ENCODE measurements at places on chromosomes 2 and 18.

GRCh38 chr2:101277111-101277510 is 24.4 kb downstream of the CNOT11 start:
- no peak for DNase-seq

DNA sequence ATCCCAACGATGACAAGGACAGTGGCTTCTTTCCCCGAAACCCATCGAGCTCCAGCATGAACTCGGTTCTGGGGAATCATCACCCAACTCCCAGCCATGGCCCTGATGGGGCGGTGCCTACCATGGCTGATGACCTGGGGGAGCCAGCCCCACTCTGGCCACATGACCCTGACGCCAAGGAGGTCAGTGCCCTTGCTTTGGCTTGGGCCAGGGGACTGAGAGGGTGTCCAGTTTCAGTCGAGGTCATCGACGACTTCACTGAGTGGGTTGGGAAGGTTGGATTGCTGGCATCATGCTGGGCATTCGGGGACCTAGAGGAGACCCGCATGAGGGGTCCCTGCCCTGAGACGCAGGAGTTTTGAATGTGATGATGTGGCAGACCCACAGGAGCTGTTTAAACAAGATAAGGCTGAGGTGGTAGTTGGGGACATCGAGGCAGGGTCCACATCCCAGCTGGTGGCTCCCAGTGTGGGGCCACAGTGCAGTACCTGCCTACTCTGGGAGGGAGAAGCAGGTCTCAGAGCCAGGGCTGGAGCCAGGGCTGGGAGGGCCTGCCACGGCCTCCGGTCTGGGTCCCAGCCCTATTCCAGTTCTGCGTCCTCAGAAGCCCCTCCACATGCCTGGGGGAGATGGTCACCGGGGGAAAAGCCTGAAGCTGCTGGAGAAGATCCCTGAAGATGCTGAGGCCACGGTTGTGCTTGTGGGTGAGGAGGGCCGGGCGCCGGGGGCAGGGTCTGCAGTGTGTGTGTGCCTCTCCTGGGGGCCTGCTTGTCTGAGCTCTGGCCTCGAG is 6.0 kb downstream of the SLC4A3 start:
- DNase-seq = peak; percentile 23

GRCh38 chr2:10304458-10305253 is 2.0 kb downstream of the HPCAL1 start:
- DNase-seq = no peak

GRCh38 chr18:9365406-9365805 is 30.8 kb downstream of the TWSG1 start:
- no peak for DNase-seq

DNA sequence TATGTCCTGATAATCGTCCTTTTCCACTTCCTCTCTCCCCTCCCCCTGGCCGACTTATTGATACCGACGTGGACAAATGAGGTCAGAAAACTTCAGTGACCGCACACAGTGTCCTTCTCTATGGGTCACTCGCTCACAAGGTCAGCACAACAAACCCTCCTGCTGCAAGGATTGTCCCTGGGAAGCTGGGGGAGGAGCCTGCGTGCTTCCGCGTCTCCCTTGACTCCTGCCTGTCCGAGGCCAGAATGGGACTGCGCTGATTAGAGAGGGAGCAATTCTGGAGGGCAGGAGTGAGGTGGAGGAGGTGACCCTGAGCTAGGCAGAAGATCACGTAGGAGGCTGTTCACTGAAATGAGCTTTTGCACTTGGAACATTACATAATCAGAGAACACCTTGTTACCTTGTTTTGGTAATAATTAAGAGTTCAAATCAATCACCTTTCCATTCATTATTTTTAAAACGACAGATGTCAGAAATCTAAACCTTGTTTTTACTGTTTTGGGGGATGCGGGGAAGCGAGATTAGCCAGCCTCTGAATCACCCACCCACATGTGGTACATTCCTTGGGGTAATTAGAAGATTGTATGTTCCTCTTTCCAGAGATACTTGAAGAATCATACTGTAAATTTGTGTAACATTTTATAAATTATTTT is 70.6 kb downstream of the CTAGE1 start:
- DNase-seq = no peak

DNA sequence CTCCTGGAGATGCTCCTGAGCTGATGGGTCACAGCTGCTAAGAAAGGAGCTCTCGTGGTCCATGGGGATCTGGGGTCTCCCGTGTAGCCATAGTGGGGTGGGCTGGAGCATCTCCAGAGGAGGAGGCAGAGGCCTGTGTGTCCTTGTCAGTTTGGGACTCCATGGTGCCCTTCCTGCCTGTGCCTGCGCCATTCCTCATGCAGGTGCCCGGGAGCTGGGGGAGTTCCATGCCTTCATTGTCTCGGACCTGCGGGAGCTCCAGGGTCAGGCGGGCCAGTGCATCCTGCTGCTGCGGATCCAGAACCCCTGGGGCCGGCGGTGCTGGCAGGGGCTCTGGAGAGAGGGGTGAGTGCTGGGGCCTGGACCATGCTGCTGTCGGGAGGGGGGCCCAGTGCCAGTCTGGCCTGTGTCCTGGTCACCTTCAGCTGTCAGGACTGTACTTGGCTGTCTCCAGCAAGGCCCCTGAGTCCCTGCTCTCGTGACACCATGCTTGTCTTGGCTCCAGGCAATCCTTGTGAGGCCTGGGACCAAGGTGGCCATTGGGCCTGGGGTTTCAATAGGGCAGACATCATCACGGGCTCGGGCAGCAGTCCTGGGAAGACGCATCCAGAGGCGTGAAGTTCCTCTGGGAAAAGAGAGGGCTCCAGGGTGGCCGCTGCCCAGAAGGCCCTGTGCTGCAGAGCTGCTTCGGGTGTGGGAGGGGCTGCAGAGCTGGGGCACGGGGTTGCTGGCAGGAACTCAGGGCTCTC is 7.3 kb downstream of the CAPN10 start:
- DNase-seq = no peak

GRCh38 chr18:78612318-78612717 is 367.3 kb upstream of the SALL3 start:
- DNase-seq = no peak

DNA sequence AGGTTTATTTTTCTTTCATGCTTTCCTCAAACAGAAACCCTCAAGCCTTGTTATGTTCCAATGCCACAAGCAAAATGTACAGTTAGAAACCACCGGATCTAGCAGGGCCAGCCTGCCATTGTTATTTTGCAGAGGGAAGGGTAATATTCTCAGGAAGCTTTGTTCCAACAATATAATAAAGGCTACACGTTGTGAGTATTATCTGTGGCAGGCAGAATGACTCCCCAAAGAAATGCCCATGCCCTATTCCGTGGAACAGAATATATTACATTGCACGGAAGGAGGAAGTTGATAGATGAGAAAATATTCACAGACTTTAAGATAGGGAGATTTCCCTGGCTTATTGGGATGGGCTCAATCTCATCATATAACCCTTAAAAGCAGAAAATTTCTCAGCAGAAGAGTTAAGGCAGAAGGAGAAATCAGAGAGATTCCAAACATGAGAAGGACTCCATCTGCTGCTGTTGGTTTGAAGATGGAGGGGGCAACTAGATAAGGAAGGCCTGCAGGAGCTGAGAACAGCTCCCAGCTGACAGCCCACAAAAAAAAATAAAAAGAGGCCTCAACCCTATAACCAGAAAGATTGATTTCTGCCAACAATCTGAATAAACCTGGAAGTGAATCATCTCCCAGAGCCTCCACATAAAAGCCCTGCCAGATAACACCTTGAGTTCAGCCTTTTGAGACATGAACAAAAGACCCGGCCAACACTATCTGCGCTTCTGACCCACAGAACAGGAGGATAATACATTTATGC is 466.6 kb downstream of the LPIN1 start:
- no peak for DNase-seq

DNA sequence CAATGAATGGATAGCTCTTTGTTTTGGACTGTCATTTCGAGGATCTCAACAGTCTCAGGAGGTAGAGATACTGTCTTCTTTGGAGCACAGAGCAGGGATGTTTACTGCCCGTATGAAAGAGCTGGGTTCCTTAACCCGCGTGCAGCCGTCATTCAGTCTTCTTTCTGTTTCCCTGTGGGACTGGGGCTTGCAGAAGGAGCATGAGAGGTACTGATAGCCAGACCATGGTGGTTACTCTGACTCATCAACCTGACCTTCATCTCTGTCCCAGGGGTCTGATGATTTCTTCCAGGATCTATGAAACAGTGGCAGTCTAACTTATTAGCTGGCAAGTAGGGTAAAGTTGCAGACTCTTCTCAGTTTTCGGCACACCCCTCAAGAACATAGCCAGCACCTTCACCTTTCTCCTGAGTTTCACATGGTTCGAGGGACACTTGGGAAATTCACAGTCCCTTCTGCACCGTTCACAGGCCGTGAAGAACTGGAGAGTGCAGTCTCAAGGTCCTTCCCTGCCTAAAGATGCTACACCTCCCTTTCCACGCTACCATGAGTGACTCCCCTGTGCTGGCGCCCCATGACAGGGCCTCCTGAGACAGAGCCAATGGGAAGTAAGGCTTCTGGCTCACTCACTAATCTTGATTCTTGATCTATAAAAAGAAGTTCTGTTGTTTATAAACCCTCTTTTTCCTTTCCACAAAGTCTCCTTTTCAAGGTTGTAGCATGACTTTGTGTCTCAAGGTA is 226.2 kb downstream of the MC4R start:
- no peak for DNase-seq

GRCh38 chr2:232321156-232321816 is 57.3 kb upstream of the ALPP start:
- no peak for DNase-seq

DNA sequence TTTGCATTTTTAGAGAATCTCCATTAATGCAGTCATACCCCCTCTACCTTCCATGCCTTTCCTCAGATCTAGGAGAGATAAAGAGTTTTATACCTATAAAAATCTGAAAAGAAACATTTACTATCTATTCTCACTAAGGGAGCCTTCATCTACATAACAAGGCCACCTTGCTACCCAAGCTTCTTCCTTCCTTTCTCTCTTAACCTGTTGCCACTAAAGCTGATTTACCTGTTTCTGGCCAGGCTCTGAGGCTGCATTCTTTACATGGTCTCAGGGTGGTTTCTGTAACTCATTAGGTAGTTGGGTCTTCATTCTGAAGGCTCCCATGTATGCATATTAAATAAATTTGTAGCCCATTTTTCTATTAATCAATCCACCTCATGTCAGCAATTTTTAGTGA is 391.6 kb downstream of the DLGAP1 start:
- DNase-seq = no peak

- no peak for DNase-seq
Observed at GRCh38 chr2:57878866-57879210, 167.8 kb upstream of the VRK2 start.

DNA sequence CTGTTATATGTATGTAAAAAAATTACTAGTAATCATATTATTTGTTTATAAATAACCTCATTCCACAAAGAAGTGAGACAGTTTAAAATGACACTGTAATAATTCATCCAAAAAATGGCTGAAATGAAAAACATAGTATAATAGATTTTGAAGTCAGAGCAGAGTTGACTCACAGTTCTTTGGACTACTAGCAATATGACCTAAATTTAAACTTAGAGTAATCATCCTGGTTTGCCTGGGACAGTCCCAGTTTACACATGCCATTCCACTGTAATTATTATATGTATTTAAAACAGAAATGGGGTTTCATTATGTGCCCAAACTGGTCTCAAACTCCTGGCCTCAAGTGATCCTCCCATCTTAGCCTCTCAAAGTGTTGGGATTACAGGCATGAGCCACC is 48.3 kb downstream of the CCDC88A start:
- DNase-seq = no peak

GRCh38 chr2:213787869-213788268 is 503.6 kb downstream of the SPAG16 start:
- DNase-seq = no peak

DNA sequence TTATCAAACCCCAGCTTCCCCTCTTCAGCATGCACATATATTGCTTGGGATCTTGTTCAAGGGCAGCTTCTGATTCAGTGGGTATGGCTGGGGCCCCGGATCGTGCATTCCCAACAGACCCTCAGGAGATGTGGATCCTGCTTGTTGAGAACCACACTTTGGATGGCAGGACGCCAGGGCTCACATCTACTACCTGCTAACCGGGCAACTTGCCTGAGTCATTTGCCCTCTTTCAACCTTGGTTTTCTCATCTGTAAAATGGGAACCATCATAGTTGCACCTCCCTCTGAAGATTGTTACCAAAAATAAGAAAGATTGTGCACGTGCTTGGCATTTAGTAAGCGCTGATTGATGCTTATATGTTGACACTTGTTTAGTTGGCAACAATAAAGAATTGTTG is 154.6 kb downstream of the ACKR3 start:
- no peak for DNase-seq

GRCh38 chr2:23687214-23687613 is 239.7 kb downstream of the ATAD2B start:
- DNase-seq = no peak

- no peak for DNase-seq
Observed at GRCh38 chr2:27839022-27839618, 51.1 kb downstream of the RBKS start.

DNA sequence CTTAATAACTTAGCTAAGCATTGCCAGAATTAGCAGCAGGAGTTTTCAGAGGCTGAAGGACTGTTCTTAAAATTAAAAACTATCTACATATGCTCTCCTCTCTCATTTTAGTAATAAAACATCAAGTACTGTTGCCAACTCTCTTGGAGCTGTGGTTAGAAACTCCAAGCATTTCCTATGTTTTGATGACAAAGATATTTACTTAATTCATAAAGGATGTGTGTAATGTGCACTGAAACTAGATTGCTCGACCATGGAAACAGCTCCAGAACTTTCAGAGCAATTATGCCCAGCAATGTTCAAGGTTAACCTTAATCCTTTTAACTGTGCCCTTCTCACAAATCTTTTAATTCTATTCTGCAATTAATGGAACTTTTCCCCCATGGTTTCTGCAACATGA is 8.4 kb downstream of the GRP start:
- no peak for DNase-seq

GRCh38 chr2:148917431-148917830 is 42.4 kb downstream of the KIF5C start:
- DNase-seq = peak; percentile 13

- no peak for DNase-seq
Observed at GRCh38 chr2:42116195-42117181, 52.7 kb upstream of the EML4 start.

DNA sequence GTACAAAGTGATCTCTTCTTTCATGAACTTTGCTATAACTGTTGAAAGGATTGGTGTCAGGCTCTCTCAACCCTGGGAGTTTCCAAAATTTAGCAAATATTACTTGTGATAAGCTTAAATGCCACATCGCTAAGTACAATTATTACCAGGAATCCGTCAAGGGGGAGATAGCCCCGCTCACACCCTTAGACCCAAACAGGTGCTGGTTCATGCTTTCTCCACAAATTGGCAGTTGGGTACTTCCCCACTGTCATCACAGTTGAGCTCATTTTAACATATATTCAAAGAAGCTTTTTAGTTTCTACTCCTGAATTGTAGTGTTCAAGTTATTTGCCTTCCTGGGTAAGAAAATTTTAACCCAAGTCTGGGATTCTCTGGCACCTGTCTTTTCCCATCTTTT is 29.8 kb upstream of the EPB41L5 start:
- DNase-seq = no peak
